ENCODE measurements at places on chromosomes 5 and 9.

GRCh38 chr9:71765693-71766092 is 2.6 kb downstream of the CEMIP2 start:
- no peak for DNase-seq

GRCh38 chr9:125700791-125701190 is 6.2 kb downstream of the MAPKAP1 start:
- DNase-seq: no peak

DNA sequence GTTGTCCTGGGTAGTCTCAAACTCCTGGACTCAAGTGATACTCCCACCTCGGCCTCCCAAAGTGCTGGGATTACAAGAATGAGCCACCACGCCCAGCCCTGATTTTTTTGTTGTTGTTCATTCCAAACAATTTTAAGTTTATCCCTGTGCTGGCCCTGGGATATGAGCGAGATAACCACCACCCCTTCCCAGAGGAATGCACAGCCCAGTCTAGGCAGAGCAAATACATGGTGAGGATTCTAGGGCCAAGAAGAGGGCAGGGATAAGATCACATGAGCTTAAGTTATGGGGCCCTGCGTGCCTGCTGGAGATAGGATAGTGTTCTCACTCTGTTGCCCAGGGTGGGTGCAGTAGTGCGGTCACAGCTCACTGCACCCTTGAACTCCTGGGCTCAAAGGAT is 21.0 kb upstream of the TOR1B start:
- DNase-seq: no peak

- DNase-seq: no peak
Observed at GRCh38 chr9:10045598-10045997, 567.2 kb downstream of the PTPRD start.

DNA sequence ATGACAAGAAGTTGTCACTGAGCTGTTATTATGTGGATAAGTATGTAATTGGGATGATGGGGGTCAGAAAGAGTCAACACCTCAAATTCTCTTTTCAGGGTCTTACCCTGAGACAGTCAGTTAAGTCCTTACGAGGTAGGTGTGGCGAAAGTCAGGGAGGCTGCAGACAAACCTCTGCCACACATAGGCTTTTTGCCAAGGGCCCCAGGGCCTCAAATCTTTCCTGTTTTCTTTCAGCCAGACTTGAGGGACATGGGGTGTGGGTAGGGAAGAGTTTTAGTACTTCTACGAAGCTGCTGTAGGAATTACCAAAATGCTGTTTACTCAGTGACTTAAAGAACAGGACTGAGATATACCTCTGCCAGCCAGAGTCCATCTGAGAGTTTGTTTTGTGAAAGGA is 13.8 kb downstream of the OR2S2 start:
- DNase-seq: no peak

DNA sequence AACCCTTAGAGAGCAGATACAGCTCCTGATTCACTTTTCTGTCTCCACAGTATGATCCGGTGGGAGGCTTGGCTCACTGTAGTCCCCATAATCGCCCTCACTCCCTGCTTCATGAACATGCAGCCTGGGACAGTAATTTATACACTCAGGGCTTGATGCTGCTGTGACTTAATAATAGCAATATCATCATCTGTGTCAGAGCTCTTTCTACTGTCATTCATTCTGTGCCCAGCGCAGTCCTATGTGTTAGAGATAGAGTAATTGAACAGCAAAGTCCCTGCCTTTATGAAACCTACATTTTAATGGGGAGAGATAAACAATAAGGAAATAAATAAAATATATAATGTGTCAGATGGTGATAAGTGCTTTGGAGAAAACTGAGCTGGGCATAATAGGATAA is 2.8 kb upstream of the HEMGN start:
- no peak for DNase-seq

GRCh38 chr5:139551191-139551889 is 9.8 kb upstream of the UBE2D2 start:
- DNase-seq: no peak

- peak; percentile 42 for DNase-seq
Observed at GRCh38 chr5:131252824-131253171, 11.1 kb upstream of the CDC42SE2 start.

GRCh38 chr5:90112033-90112692 is 297.4 kb downstream of the CETN3 start:
- no peak for DNase-seq

- no peak for DNase-seq
Observed at GRCh38 chr9:7871977-7872730, 72.6 kb upstream of the DMAC1 start.

GRCh38 chr9:127683723-127684122 is 23.1 kb upstream of the CFAP157 start:
- no peak for DNase-seq

GRCh38 chr5:173817561-173817960 is 70.6 kb upstream of the CPEB4 start:
- no peak for DNase-seq

DNA sequence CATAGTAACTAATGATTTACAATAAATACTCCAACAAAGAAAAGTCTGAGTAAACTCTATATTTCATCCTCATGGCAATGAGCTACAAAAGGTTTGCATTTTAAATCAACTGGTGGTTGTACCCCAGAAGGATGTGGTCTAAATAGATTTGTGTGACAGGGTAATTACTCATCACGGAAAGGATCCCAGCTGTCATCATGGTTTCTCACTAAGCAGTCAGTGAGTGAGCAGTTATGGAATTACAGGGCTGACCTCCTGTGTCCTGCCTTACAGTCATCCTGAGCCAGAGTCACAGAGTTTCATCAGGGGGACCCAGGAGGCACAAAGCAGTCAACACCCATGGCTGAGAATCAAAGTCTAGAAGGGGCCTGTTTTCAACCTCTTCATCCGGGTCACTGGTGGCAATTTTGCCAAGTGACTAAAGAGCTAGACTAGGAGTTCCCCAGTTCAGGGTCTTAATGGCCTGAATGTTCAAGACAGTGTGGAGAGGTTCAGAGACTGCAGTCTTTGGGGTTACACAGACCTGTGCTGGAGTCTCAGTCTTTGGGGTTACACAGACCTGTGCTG is 210.7 kb upstream of the SLC24A2 start:
- no peak for DNase-seq

DNA sequence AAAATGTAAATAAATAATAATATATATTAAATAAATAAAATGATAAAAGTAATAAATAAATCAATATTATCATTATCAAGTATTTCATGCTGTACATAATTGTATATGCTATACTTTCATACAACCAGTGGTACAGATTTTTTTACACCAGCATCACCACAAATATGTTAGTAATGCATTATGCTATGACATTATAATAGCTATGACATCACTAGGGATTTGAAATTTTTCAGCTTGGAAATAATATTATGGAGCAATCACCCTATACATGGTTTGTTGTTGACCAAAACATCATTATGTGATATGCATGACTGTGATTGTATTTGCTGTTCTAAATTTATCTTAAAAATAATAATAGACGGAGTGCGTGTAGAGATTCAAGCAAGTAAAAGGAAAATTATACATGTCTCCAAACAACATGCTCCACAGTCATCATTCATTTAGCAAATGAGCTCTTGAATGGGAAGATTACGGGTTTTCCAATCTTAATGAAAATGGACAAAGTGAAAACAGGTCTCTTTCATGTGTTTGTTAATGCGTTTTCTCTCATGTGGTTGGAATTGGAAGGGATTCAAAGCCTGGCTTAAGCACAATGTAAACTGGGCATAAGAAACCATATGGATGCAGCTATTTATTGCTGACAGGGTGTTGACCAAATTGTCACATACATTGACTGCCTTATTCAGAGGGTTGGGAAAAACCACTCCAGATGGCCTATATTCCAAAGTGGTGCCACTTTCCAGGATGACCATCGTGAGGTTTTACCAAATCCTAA is 643.0 kb upstream of the RGMB start:
- no peak for DNase-seq

DNA sequence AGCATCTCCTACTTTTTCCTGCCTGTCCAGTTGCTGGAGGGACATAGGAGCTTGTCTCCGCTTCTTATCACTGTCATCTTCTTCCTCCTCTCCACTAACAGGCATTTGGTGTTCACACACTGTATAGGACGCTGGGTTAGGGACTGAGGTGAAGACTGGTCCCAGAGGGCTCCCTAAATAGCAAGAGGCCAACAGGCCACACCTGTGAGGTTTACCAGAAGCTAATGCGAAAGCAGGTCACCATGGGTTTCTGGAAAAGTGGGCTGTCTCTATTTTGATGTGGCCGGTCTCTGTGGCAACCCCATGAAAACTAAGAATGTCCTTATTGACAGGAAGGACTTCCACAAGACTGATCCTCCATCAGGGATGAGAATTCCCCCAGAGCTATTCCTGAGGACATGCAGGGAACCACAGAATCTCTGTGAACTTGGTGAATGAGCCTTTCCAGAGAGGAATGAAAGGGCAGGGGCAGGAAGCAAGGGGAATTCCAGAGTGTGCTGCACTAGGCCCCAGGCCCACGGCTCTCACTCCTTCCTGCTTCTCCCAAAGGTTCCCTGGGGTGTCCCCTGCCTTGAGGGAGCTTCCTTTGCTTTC is 61.7 kb downstream of the DAP start:
- no peak for DNase-seq

DNA sequence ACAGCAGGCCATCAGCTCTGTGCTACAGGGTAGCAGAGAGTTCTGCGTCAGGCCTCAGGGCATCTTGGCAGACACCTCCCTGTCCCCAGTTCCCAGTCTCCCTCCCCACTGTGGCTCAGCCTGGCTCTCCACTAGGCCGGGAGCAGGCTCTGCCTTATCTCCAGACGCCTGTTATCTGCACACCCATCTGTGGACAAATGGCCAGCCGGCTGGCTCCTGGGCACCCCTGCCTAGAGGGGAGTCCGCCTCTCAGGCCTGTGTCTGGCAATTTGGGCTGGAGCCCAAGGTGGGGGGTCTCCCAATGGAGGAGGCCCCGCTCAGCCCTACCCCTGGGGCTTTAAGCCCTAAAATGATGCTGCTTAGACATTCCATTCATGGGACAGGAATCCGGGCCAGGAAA is 39.2 kb upstream of the HAND1 start:
- no peak for DNase-seq

DNA sequence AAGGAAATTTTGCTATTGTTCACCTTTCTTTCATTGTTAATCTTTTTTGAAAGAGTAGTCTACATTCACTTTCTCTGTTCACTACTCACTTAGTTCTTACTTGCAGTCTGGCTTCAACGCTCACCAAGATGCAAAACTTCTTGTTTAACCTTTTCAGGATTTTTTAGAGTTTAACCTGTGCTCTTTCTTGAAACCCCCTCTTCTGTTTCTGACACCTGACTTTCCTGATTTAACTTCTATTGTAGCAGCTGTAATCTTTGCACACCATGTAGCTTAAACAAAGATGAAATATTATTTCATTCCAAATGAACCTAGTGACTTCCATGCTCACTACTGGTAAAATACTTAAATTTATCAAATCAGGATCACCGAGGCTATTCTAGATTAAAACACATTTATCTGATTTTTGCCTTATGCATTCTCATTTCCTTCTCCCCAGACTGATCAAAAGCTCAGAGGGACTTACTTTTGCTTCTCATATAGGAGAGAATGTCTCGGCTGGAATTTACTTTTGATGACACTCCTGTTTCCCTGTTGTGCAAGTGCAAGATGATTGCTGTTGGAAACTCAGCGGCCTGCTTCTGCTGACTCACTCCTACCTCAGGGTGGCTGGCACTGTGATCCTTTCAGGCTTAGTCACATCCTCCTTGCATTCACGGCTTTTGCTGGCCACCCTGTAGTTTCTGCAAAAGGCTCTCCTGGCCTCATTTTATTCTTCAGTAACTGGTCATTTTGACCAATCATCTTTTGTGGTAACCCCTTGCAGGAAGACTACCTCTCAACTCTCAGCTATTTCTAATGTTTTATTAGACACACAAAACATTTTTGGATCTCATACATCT is 109.3 kb upstream of the IFNE start:
- no peak for DNase-seq

DNA sequence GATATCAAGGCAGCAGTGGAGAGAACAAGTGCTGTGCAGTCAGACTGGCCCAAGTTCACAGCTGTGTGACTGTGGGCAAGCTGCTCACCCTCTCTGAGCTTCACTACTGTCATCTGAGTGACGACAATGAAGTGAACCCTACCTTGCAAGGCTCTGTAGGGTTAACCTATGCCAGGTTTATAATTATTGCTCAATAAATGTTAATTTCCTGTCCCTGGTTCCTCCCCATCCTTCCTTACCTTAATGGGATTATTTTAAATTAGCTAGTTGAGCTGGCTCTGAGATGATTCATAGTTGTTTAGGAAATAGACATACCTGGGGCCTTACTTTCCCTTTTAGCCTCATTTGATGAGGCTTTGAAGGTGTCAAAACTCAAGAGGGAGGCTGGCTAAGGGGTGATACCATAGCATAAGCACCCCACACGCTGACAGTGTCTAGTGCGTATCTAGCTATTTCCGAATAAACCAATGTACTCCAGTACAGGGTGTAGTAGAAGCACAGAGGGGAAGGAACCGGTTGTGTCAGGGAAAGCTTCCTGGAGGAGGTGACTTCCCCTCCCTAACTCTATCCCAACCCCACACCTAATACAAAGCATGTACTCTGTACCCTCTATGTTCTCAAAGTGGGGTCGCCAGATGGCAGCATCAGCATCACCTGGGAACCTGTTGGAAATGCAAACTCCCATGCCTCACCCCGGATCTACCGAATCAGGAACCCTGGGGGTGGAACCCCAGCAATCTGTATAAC is 63.3 kb upstream of the SLC25A51 start:
- peak; percentile 14 for DNase-seq

GRCh38 chr9:135163023-135163780 is 75.7 kb downstream of the OLFM1 start:
- DNase-seq: no peak

- no peak for DNase-seq
Observed at GRCh38 chr9:114370968-114371320, 16.8 kb downstream of the AKNA start.

GRCh38 chr9:95580812-95581761 is 64.3 kb upstream of the PTCH1 start:
- no peak for DNase-seq

- DNase-seq: no peak
Observed at GRCh38 chr5:126970517-126971017, 59.8 kb downstream of the MARCHF3 start.

DNA sequence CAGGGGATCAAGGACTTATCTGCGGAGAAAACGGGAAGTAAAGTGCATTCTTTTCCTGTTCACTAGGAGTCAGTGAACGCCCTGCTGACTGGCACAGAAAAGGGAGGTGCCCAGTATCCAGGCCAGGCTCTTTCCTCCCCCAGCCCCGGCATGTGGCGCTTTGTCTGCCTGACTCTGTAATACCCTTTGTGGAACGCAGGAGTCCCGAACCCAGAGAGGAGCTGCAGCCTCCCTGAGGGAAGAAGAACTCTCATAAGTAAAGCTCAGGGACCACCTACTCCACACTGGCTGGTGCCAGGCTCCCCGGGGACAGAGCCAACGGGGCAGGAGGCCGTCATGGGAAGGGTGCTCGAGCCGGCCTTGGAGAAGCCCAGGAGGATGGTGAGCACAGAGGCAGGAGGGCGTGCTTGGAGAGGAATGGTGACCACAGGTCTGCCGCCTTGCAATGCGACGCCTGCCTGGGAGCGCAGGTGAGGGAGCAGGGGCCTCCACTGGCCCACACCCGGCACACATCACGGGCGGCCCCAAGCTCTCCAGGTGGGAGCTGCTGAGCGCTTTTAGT is 31.5 kb downstream of the VAV2 start:
- DNase-seq: no peak
